Stimulated activated CD4-positive, alpha-beta T cell treated with anti-CD3 and anti-CD28 coated beads, Interleukin-1b, Interleukin-23, amount 100 ng/mL, for 1 hour (primary cell): ENCODE measurements at places on chromosomes 12 and 14.

DNA sequence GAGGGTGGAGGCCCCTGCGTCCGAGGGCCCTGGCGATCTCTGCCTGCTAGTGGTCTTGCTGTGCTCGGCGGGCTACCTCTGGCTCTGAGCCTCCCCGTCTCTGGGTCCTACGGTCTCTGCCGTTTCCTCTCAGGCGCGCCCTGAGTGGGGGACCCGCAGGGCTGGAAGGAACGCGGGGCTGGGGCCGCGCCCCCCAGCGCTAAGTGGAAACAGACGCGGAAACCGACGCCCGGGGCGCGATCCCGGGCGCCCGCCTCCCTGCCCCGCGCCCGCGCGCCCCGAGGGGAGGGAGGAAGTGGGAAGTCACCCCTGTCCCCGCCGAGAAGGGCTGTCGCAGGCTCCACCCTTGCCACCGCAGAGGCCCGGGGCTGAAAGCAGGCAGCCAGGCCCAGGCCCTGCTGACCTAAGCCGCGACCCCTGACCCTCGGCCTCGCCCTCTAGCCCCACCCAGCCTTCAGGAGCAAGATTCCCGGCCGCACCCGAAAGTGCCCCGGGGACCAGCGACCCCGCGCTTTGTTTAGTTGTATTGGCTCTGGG is 831 bp downstream of the CRIP1 start:
- no peak for DNase-seq

GRCh38 chr12:119512772-119513497 is 80.6 kb upstream of the TMEM233 start:
- DNase-seq = no peak

- DNase-seq = no peak
Measured at GRCh38 chr14:54225457-54226060, 171.2 kb upstream of the CDKN3 start.

- DNase-seq = no peak
Measured at GRCh38 chr14:97177016-97177415, 379.8 kb downstream of the VRK1 start.

- DNase-seq = no peak
Measured at GRCh38 chr14:56543436-56543835, 36.2 kb upstream of the TMEM260 start.

DNA sequence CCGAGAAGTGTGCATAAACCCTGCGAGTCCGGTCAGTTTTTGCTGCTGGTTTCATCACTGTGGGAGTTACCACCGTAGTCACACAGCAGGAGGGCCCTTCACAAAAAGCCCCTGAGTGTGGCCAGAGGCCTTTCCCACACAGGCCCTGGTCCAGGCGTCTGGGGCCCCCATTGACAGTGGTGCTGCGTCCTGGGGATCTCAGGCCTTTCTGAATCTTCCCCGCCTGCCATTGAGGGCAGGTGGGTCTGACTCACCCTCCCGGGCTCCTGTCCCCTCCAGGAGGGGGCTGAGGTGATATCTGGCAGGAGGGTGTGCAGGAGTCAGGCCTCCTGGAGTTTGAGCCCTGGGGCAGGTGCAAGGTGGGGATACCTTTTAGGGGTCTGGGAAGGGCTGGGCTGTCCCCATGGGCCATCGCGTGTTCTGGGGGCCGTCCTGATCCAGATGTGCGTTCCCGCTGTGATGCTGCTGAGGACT is 358.5 kb downstream of the TMEM121 start:
- no peak for DNase-seq

DNA sequence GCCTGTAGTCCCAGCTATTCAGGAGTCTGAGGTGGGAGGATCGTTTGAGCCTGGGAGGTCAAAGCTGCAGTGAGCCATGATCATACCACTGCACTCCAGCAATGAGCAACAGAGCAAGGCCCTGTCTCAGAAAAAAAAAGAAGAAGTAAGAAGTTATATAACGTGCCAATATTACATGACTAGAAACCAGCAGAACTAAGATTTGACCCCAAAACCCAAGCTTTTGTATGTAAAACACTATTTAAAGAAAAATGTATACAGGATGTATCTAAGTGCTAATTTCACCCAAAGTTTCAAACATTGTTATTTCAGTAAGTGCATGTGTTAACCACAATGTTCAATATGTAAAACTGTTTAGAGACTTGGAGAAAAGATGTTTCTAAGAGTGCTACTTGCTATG is 94.7 kb downstream of the SLC5A8 start:
- DNase-seq = no peak

GRCh38 chr12:1880153-1880845 is 38.2 kb downstream of the CACNA2D4 start:
- DNase-seq = no peak

DNA sequence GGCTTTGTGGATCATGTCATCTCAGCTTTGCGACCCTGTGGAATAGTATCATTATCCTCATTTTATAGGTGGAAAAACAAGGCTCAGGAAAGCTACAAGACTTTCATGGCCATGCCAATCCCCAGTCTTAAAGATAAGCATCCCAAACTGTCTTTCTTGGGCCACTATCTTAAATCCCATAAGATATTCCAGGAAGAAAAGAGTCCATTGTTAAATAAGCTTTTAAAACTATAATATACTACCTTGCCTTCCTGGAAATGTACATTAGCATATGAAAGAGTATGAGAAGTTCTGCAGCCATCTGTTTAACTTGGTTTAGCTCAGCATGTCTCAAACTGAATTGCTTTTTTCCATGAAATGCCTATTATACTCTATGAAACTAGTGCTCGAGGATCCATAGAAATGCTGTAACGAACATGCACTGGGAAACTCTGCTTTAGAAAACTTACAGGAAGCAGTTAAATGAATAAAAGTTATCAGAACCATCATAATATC is 77.1 kb downstream of the B4GALNT3 start:
- no peak for DNase-seq

- DNase-seq = no peak
Measured at GRCh38 chr14:23123419-23123818, 4.4 kb upstream of the CEBPE start.

GRCh38 chr12:48789858-48790326 is 1.0 kb upstream of the ADCY6 start:
- DNase-seq = no peak

- DNase-seq = no peak
Measured at GRCh38 chr14:24351517-24351916, 11.7 kb upstream of the RIPK3 start.

GRCh38 chr12:15662983-15663659 is 126.1 kb downstream of the EPS8 start:
- DNase-seq = no peak

DNA sequence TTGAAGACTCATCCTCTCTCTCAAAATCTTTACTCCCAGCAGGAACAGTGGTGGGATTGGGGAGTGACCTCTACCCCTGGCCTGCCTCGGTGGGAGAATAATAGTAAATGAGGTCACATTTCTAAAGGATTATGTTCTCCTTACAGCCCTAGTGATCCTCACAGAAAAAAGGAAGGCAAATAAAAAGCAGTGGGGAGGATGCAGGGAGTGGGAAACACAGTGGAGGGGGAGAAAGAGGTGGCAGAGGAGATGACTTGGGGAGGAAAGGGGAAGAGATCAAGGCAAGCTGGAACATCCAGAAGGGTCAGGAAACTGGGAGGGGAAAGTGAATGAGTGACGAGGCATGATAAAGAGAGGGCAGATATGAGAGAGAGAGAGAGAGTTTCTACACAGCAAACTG is 8.3 kb upstream of the SYNDIG1L start:
- DNase-seq = no peak

DNA sequence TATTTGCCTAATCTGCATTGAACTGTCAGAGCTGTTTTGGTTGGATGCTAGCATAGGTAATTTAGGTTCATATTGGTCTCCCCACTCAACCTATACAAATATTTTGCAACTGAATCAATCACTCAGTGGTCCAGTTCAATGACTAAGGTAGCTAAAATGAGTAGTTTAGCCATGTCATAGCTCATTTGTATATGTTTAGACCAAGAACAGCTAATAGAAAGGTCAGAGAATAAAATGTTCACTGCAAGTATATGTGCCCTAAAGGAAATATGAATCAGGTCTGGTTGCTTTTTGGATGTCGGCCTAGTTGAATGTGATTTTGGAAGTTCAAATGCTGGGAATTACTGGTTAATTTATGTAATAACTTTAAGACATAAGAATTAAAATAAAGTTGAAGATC is 883.9 kb downstream of the LRFN5 start:
- DNase-seq = no peak

DNA sequence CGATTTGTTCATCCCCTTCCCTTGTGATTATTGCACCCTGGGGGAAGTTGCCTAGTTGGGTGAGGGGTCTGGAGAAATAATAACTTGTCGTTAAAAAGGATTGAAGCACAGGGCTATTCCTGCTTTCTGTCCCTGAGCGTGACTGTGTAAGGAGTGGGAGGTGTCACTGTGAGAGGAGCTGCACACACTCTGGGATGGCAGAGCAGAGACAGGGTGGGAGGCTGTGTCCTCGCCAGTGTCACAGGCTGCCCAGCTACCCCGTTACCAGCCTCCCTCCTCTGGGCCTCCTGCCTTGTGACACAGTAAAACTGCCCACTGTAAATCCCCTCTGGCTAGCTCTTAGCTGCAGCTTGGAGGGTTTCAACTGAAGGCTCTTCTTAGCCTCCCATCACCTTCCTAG is 460.6 kb downstream of the AACS start:
- no peak for DNase-seq

GRCh38 chr14:99819514-99819913 is 26.3 kb downstream of the EML1 start:
- no peak for DNase-seq

GRCh38 chr14:25406818-25407217 is 356.9 kb upstream of the STXBP6 start:
- no peak for DNase-seq

- DNase-seq = no peak
Measured at GRCh38 chr12:28742791-28743190, 406.3 kb upstream of the FAR2 start.

DNA sequence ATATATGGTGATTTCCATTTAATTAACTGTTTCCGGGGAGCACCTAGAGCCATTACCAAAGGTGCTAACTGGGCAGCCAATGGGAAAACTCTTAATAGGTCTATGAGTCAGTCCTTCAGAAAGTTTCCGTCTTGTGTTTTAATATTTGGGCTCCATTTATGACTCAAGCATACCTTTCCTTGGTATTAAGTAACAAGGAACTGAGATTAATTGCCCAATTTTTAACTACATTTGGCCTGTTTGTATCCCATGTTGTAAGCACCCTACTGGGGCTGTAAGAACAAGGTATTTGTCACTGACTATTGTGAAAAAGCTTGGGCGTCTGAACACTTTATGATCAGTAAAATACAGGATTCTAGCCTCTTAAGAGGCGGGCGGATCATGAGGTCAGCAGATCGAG is 62.8 kb upstream of the FOXN3 start:
- no peak for DNase-seq

DNA sequence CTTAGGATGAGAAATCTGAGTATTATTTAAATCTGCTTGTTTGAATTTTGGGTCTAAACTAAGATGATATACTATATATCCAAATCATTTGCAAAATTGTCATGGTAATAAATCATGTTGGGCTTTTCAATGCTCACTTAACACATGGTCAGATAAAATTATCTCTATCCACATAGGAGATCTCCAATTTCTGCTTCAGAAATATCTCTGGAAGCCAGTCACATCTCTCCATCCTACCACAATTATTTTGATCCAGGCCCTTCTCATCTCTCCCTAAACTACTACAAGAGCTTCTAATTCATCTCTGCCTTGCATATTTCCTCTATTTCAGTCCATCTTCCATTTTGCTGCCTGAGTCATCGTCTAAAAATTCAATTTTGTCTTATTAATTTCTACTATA is 3.8 kb downstream of the DCN start:
- no peak for DNase-seq

DNA sequence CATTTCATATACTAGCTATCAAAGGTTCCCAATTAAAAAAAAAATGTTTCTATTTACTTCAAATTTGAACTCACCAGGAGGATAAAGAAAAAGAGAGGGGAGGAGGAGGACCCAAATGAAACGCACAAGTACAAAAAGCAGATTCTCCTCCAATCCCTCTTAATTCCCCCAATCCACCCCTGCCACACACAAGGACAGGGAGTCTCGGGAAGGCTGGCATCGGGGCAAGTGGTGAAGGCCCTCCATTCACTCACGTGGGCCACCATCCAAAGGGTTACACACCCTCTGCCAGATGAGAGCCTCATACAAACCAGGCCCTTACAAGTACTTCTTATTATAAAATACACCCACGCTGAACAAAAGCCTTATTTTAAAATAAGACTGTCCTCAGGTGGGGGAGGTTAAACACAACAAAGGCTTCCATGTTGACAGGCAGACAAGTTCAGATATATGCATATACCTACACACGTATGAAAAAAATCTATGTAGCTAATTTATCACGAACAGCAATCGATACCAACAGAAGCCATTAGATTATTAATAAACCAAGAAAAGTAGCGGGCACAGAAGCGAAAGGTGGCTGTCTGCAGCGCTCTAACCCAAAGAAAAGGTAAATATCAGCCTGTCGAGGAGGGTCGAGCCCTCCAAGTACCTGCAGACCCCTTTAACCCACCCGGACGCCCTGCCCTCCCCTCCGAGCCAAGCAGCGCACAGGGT is 1.5 kb downstream of the ATP2B1 start:
- no peak for DNase-seq

- no peak for DNase-seq
Measured at GRCh38 chr12:122201381-122201780, 2.1 kb upstream of the B3GNT4 start.

DNA sequence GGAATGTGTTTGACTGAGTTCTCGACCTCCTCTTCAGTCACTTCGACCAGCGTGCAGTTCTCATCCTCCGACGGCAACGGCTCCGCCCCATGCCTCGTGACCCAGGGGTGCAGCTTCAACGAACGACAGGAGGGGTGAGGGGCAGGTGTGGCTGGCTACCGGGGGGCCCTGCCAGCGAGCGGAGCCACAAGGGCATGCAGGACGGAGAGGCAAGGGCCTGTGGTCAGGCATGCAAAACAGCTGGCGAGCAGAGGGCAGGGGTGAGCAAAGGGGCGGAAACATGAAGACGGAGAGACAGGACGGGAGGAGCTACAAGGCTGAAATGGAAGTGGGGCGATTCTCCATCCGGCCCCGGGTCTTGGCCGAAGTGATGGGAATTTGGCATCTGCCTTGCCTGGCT is 38.7 kb downstream of the P2RX4 start:
- DNase-seq = no peak

- DNase-seq = no peak
Measured at GRCh38 chr12:49259452-49259851, 5.4 kb upstream of the TUBA1C start.
